AG08395 (cell line): ENCODE measurements at places on chromosomes 12 and 14.
A peak's percentile ranks its signal among the peaks of the same experiment; 100 is the strongest.

GRCh38 chr14:68762953-68763764 lies 29.7 kb downstream of the ZFP36L1 start:
- DNase-seq: peak; percentile 62

DNA sequence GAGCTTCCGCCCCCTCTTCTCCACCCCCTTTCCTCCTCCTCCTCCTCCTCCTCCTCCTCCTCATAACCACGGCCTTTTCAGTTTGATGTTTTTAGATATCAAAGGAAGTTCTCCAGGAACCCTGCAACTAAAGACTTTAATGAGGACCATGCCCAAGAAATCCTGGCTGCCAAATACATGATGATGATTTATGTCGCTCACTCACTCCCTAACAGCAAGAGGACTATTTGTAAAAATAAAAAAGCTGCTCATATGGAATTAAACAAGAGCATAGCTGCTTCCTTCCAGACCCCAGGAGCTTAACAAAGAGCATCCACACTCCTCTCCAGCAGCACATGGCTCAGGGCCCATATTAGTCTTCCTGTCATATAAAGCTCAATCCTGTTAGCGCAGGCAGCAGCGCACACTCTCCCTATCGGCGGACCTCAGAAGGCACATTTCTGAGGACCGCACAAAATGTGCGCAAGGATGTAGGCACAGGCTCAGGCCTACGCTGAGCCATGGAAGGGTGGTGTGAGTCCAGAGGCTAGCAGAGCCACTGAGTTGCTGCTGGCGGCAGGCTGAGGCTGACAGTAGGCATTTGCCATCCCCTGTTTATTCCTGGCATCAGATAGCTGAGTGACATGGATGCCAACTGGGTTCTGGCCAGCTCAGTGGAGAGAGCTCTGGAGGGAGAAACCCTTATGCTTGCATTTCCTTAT lies 232.8 kb downstream of the MSRB3 start:
- DNase-seq: no peak

DNA sequence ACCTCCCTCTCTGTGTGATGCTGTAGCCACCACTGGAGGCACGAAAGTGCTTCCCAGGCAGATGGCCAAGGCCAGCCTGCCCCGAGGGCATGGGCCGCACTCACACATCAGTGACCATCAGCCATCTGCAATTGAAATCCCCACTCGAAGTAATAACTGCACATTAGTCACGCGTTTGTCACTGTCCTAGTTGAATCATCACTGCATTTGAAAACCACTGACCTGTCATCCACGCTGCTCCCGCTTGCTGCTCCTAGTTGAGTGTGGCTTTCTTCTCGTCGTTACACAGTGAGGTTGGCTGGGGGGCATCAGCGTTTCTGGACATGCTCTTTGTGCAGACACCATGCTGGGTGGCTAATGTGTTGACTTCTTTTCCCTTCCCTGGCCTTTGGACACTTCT lies 176.1 kb downstream of the ADGRD1 start:
- DNase-seq: peak; percentile 54

- no peak for DNase-seq
These were observed 49.3 kb upstream of the PLEKHG3 start for GRCh38 chr14:64654901-64655300.

GRCh38 chr14:76273346-76273745 lies 102.6 kb upstream of the ESRRB start:
- DNase-seq: no peak

GRCh38 chr12:26937863-26938700 lies at the start of the genes FGFR1OP2 and INTS13:
TSS of gene FGFR1OP2 (plus strand) at chr12:26938470. CDS start at chr12:26954159, 15,689 bp downstream.
TSS of gene INTS13 (minus strand) at chr12:26937981. CDS start at chr12:26936803, 1,178 bp downstream.
- peak; percentile 98 for DNase-seq

- DNase-seq: no peak
These were observed 34.2 kb downstream of the ATP2B1 start for GRCh38 chr12:89674326-89674942.

GRCh38 chr12:119178544-119179334 lies at the start of gene HSPB8:
TSS of gene HSPB8 (plus strand) at chr12:119178931. CDS start at chr12:119179313, 382 bp downstream.
- peak; percentile 94 for DNase-seq

GRCh38 chr14:92986254-92987147 lies 63.6 kb downstream of the CHGA start:
- DNase-seq: peak; percentile 85

- DNase-seq: no peak
These were observed 317.6 kb downstream of the NELL2 start for GRCh38 chr12:44558340-44559100.

DNA sequence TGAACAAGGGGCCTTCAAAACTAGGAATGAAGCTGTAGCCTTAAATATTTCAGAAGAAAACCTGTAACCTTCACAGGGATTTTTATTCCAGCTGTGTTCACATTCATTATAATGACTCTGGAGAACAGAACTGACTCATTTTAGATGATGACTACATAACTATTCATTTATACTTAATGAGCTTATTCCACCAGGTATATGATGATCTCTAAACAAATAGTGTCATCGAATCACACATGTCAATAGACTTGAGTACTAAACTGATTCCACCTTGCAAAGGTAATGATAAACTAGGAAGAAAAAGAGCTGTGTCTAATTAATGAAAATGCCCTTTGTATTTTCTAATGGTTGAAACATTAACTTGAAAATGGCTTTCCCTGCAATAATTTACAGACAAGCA lies 433.2 kb downstream of the PDZRN4 start:
- DNase-seq: no peak

- DNase-seq: no peak
These were observed 2.6 kb downstream of the FBRSL1 start for GRCh38 chr12:132492522-132492921.

- DNase-seq: no peak
These were observed 114.5 kb downstream of the SRGAP1 start for GRCh38 chr12:63958876-63959580.

GRCh38 chr12:122395319-122395718 lies 27.1 kb downstream of the CLIP1 start:
- DNase-seq: peak; percentile 62
